NCI-H146 (cell line): ENCODE measurements at places on chromosomes 3 and 15.

- DNase-seq: no peak
These were observed 70.7 kb upstream of the VEPH1 start for GRCh38 chr3:157573780-157574378.

- DNase-seq: no peak
These were observed 9.8 kb downstream of the HOMER2 start for GRCh38 chr15:82942691-82943090.

- no peak for DNase-seq
These were observed 149.7 kb upstream of the LRRFIP2 start for GRCh38 chr3:37324131-37324530.

DNA sequence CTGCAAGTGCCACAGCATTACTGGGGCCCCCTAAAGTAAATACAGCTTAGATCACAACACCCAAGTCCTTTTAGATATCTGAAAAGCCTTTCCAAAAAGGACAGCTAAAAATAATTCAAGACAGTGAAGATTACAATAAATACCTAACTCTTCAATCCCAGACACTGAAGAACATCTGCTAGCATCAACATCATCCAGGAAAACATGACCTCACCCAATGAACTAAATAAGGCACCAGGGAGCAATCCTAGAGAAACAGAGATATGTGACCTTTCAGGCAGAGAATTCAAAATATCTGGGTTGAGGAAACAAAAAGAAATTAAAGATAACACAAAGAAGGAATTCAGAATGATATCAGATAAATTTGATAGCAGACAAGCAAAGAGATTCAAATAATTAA, 71.7 kb upstream of the TTC14 start:
- no peak for DNase-seq

DNA sequence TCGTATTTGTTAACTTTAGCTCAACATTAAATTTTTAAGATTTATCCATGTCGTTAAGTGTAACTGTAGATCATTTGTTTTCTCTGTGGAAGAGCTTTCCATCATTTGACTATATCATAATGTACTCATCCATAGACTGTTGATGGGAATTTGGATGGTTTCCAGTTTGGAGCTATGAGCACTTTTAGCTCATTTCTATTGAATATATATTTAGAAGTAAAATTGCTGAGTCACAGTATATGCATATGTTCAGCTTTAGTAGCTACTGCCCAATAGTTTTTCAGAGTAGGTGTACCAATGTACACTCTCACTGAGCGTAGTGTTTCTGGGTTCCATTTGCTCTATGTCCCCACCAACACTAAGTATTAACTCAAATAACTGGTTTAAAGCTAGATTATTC, 263.0 kb downstream of the ULK4 start:
- no peak for DNase-seq

- DNase-seq: no peak
These were observed 483.2 kb upstream of the TBL1XR1 start for GRCh38 chr3:177680472-177680821.

DNA sequence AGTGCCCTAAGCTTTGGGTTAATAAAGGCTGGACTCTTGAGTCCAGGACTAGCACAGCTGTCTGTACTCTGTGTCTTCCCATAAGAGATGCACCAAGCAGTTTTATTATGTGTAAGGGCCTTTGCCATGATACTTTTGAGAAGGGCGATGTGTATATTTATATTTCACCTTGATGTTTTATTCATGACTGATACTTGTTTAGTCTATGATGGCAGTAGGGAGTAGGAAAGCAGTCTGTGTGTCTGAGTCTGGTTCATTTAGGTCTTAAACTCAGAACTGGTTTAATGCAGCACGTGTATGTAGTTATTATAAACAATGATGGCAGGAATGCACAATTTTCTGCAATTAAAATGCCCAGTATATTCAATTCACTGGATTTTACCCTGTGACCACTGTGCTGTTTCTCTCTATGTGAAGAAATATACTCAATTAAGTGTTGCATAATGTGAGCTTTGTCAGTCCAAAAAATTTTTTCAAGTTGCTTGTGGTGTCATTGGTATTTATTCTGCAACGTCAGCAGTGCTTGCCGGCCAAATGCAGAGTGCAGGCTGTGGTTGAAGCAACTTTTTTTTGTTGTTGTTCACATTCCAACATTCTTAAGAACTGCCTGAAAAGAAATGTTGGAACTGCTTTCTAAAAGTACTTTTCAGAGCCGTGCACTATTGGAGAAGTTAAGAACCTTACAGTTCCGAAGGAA, 423.7 kb upstream of the SEMA6D start:
- DNase-seq: no peak

GRCh38 chr15:41499109-41499851, 5.6 kb downstream of the ITPKA start:
- no peak for DNase-seq

GRCh38 chr3:150394606-150395005, 13.5 kb upstream of the TSC22D2 start:
- DNase-seq: no peak

- no peak for DNase-seq
These were observed 175.1 kb downstream of the MFSD1 start for GRCh38 chr3:158976966-158977365.

GRCh38 chr3:42503957-42504333, 1.5 kb downstream of the VIPR1 start:
- DNase-seq: no peak

GRCh38 chr15:29570948-29571791, 251.1 kb downstream of the TJP1 start:
- DNase-seq: peak; percentile 21

DNA sequence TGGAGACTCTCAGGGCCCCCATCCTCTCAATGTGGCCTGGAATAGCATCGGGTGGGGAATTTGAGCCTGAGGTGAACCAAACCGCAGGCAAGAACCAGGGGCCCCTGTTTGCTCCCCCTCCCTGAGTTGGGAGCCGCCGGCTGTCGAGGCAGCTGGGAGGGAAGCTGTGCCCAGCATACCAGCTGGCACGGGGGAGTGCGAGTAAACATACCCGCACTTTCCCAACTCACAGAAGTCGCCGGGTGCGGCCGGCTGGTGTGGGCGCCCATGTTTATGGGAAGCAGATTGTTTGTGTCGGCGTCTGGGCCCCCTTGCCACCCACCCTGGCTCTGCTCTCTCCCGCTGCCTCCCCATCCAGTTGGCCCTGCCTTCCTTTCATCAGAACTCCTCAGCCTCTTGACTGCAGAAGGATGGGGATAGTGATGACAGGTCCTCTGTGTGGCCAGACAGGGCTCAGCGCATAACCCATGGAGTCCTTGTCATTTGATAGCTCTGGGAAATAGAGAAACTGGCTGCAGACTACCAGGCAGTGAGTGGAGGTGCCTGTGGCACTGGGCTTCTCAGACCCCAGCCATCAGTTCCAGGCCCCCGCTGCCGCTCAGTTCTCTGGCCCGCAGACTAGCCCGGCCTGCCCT, 60.4 kb downstream of the CACNA2D2 start:
- DNase-seq: no peak

- peak; percentile 23 for DNase-seq
These were observed 52.4 kb downstream of the BOC start for GRCh38 chr3:113263778-113264177.

GRCh38 chr3:194962056-194962455, 276.4 kb downstream of the FAM43A start:
- no peak for DNase-seq

DNA sequence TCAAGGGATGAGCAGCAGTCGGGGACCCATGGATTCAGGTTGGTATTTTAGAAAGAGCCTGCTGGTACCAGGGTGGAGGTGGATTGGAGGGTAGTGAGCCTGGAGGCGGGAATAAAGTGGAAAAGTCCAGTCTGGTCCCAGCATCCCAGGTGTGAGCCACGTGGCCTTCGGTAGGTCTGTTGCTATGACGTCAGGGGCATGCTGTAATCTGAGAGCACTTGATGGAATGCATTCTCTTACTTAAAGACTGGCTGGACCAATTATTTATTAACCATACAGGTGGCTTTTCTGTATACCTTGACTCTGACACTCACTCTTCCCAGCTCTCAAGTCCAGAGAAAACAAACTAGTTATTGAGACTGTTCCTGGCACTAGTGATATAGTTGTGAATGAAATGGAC, 389.9 kb upstream of the RGMA start:
- DNase-seq: peak; percentile 8

DNA sequence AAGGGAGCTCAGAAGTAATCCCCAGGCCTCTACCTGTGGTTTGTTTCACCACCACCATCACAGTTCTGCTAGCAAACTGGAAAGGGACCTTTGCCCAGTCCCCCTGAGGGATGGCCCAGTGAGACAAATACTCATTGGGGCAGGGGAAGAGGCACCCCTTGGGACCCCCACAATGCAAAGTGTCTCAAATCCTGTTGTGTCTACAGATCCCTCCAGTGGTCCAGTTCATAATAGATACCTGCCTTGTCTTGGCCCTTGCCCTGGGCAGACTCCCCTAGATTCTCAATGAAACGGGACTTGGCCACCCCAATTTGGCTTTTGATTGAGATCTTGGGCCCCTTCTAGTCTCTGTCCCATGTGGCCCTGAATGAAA, 43.8 kb upstream of the RAB6B start:
- DNase-seq: no peak

DNA sequence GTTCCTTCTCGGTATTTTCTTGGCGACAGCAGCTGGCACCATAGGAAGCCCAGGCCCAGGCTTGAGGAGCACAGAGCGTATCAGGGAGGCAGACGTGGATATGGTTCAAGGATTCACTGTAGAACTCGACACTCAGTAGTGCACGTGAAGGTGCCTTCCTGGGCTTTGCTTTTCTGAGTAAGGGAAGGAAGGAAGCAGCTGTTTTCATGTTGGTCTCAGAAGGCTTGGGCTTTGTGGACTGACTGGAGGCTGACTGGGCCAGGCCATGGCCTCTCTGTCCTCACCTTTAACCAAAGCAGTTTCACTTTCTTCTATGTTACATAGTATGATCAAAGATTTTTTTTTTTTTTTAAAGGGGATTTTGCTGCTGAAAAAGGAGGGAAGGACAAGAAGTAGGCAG, 6.9 kb upstream of the GHRL start:
- DNase-seq: no peak

DNA sequence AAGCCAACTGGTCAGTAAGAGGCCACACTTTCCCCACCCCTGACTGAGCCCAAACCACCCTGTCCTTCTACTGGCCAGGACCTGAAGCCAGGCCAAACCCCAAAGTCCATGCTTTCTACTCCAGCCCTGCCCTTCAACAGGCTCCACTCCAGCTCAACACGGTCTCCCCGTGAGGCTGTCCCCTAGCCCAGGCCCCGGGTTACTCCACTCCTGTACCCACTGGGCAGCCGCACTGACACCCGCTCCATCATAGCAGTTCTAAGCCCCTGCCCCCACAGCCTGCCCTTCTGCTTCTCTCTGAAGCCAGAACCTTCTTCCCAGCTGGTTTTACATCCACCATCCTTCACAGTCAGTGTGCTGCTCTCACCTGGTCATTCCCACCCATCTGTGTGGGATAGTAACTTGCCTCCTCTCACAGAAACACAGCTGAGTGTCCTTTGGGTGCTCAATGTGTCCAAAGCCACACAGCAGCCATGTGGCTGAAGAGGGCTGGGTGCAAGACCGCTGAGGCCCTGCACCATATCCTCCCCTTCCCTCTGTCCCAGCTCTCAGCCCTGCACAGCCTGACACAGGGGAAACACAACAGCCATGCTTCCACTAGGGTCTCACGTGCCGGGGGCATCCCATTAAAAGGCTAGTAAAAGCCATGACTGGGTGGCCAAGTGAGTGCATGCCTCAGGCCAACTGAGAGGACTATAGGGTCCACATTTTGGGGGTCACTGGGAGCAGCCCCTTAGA, 38.1 kb downstream of the TLE3 start:
- no peak for DNase-seq

GRCh38 chr15:85485956-85486567, 105.7 kb downstream of the AKAP13 start:
- peak; percentile 57 for DNase-seq

DNA sequence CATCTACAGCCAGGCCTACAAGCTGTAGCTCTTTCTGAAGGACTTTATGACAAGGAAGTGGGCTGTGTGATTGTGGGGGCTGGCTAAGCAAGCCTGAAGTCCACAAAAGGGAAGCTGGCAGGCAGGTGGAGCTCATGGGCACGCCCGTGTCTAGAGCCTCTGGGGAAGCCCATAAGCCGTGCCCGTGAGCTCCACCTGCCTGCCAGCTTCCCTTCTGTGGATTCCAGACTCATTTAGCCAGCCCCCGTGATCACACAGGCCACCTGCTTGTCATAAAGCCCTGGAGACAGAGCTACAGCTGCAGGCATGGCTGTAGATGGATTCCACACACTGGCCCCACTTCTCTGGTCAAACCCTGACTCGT, 15.2 kb downstream of the EFCC1 start:
- peak; percentile 96 for DNase-seq

DNA sequence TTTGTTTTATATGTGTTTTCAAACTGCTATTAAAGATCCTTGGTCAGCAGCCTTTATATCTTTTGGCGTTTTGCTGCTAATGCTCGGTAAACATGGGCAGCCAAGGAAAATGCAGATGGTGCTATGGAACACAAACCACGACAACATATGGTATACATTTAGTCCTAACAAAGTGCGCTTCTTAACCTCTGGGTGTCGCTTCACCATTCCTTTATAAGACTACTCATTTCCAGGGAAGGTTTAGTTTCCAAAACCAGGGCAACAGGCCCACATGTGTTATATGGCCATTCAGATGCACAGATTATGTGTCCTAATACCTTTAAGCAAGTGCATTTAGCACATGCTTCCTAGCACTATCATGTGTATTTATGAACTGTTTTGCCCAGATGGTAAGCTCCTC, 14.7 kb downstream of the SHOX2 start:
- peak; percentile 21 for DNase-seq

DNA sequence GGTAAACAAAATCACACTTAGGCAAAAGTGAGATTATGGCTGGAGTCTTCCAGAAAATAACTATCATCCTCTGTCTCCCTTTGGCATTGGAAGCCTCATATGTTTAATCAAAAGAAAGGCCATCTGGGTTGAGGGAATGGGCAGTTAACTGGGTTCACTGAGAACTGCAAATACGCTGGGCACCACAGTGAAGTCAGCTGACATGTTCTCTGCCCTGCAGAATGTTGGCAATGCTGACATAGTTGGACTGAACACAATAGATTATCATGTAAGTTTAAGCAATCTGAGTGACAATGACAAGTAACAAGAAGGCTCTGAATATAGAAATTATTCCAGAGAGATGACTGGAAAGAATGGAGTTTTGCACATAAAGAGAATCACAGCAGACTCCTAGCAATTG, 43.8 kb upstream of the SLC25A26 start:
- no peak for DNase-seq

- DNase-seq: no peak
These were observed 46.9 kb upstream of the GADL1 start for GRCh38 chr3:30941342-30941741.

GRCh38 chr3:52705688-52706686, at the start of the genes GLT8D1 and SPCS1:
GLT8D1 (minus strand) TSS chr3:52705791; CDS start chr3:52700460, 5,331 bp downstream.
SPCS1 (plus strand) TSS chr3:52706106; CDS start chr3:52706247, 141 bp downstream.
- DNase-seq: peak; percentile 78

- DNase-seq: peak; percentile 3
These were observed at the start of gene GABRA5 for GRCh38 chr15:26866298-26867199. GABRA5 (plus strand) TSS chr15:26867062; CDS start chr15:26869249, 2,187 bp downstream.
